ENCODE measurements at places on chromosomes 5 and 9.

DNA sequence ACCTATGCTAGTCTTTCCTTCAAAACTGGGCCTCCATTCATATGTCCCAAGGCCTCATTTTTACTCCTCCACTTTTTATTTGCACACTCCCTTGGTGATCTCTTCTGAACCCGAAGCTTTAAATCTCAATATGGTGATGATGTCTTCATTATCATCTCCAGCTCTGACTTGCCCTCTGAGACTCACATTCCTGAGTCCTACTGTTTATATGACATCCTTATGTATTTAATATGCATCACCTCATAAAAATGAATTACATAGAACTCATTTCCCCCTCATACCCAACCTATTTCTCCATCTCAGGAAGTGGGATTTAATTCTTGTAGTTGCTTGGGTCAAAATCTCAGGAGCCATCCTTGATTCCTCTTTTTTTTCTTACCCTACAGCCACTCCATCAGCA is 473.0 kb downstream of the EBF1 start:
- DNase-seq, result no peak

DNA sequence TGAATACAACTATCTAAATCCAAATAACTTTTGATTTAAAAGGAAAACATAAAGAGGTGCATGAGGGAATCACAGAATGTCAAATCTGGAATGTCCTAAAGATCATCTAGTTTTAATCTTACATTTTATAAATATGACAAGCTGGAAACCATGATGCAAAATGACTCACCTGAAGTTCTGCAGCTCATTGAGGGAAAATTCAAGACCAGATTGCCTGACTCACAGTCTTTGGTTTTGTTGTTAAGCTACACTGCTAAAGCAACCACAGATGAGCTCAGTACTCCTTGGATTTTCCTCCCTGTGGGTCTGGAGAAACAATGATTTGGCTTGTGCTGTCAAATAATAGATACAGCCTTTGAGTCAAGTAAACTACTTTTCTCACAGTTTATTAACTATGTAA is 19.1 kb upstream of the EDIL3 start:
- DNase-seq, result peak; percentile 69

DNA sequence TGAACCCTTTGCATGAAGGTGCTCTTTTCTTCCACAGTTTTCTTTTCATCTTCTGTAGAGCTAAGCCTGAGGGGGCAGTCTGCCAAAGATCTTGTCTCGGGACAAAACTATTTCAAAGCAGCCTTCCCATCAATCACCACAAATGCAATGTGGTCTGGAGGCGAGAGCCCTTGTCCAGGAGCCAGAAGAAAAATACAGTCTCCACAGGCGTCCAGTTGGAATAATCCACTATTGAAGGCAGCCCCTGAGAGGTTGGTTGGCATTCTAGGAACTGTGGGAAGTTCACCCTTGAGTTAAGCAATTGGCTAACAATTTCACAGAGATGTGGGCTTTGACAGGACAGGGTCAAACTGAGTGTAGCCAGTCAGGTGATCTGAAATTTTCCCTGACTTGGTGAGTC is 72.0 kb downstream of the SEMA6A start:
- no peak for DNase-seq

GRCh38 chr5:978693-979092 is 29.9 kb upstream of the NKD2 start:
- no peak for DNase-seq

- DNase-seq, result peak; percentile 62
Measured at GRCh38 chr5:8730194-8730593, 815.7 kb downstream of the SEMA5A start.

- DNase-seq, result no peak
Measured at GRCh38 chr9:85905957-85906356, 35.0 kb upstream of the NAA35 start.

GRCh38 chr9:70462300-70462699 is 47.8 kb upstream of the KLF9 start:
- no peak for DNase-seq

- no peak for DNase-seq
Measured at GRCh38 chr5:131276072-131276471, 12.2 kb downstream of the CDC42SE2 start.

DNA sequence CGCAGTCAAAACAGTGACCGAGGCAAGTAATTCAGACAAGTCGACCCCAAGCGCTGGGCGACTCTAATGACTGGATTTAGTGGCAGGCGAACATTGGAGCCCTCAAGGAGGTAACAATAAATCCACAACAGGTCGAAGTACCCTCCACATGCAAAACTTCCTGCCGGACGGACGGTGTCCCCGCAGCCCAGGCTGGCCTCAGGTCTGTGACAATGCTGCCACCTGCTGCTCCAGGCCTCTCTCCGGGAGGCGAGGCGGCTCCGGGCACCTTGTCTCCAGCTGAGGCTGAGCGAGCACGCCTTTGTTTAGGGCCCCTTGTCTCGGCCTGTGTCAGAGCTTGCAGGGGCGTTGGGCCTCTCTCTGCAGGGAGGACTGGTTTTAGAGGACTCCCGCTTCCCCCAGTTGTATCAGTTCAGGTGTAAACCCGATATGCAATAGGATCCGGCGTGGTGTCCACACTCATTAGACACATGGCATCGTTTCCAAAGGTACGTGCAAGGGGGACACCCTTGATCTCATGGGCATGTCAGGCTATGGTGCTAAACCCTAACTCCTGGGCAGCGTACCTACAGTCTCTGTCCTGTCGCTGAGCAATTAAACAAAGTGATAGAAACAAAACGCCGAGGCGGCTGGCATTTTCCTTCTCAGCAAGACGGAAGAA is 628.0 kb upstream of the ADAMTS16 start:
- peak; percentile 10 for DNase-seq

GRCh38 chr5:89315286-89316100 is 432.5 kb upstream of the MEF2C start:
- no peak for DNase-seq

DNA sequence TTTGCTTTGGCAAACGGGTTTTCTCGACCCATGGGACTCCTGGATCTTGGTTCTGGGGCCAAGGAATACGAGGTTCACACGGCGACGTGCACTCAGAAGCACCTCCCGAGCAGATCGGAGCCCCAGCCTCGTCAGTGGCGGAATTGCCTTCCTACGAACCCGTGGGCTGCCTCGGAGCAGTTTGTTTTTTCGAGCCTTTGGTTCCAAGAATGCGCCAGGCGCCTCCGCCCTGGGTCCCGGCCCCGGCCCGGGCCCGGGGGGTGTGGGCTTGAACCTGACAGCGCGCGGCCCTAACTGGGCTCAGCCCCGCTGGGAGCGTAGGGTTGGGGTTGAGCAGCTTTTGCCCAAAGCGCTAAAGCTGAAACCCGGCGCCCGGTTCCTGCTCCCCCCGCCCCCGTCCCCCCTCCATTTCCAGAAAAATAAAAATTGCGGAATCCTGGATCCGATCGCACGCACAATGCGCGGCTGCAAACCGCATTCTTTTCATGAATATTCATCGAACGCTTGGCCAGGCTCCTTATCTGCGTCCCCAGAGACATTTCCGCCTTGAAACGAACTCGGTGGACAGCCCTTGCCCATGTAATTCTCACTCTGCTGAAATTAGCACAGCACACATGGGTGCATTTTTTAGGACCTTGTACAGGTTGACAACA is 1.0 kb downstream of the BASP1 start:
- peak; percentile 53 for DNase-seq

DNA sequence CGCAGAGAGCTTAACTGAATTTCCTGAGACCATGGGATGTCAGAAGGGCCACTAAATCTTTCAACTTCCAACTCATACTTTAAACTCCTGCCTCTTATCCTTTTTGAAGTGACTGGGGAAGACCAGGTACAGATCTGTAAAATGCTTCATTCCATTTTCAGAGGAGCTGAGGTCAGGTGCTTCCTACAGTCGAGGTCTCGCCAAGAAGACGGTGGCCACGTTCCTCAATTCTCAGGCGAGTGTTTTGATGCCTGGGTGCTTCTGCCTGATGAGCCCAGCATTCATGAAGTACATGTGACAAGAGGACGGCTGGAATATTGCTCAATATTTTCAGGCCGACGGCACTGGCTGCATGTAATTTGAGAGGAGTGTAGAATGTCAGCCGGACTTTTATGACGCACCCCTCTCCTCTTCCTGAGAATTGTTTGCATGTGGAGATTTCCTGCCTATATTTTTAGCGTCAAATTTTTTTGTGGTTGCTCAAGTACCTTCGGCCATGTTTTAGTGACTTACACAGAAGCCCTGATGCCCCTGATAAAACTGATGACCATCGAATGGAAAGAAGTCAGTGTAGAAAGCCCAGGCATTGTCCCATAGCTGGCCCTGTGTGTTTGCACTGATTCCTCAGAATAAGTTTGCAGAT is 38.8 kb upstream of the GLRX start:
- DNase-seq, result peak; percentile 86

GRCh38 chr5:77669677-77670076 is 31.2 kb upstream of the OTP start:
- DNase-seq, result no peak

DNA sequence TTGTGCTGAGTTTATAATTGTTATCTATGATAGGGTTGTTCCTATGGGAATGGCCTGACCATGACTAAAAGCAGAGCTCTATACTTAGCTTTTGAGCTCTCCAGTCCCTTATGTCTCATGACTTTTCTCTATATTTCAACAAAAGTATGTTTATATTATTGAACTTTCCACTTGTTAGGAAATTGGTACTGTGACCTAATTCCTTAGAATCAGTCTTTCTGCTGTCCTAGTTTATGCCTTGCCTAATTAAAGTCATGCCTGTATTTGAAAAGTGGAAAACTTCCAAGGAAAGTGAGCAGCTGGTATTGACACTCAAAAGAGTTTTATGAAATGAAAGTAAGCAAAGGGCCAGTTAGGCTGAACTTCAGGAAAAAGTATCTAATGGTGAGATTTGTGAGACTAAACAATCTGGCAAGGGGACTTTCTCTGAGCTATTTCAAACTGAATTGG is 68.6 kb downstream of the XRCC4 start:
- DNase-seq, result no peak
